HEK293T (cell line): ENCODE measurements at places on chromosomes 4 and X.

DNA sequence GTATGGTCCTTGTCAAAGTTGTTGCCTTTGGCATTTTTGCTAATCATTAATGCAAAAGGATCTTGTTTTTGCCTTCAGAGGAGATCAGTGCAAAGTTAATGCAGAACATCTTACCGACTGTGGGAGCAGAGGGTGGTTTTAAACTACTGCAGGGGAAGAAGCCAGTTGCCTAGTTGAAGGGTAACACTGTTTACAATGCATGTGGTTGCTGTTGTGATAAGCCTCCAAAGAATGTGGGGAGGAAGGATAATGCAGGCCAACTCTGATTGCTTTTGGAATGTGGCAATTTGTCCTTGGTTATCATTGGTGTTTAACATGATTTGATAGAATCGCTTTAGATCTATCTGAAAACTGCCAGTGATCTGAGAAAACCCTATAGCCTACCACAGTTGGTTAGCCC, 204.3 kb upstream of the TLL1 start:
- no peak for DNase-seq

DNA sequence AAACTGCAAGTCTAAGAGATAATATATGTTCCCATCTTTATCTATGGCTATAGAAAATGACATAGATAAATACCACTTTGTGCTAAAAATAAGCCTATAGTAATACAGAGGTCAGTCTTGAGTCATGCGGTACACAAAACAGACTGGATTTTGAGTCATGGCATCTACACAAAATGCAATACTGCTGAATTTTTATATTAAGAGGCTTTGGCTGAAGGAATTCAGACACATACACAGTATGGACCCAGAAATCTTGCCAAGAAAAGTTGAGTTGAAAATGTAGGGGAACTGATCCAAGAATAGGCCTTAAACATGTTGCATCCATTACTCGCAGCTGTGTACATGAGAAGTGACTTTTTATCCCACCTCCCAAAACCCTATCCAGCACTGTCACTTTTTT, 184.4 kb downstream of the TENM3 start:
- DNase-seq = no peak

DNA sequence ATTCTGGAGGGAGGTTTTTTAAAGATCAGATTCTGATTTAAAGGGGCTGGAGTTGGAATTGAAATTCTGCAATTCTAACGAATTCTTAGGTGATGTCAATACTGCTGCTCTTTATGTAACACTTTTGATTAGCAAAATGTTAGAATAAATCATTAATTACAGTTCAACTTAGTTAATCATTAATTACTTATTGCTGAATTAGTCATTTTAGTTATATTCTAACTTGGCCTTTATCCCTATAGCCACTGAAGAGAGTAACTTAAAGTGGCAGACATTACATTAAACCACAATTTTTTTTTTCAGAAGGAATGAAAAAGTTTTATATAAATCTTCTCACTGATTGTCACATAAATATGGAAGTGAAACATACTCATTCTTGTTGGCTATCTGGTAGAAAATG, 206.6 kb upstream of the ITM2A start:
- DNase-seq = no peak

DNA sequence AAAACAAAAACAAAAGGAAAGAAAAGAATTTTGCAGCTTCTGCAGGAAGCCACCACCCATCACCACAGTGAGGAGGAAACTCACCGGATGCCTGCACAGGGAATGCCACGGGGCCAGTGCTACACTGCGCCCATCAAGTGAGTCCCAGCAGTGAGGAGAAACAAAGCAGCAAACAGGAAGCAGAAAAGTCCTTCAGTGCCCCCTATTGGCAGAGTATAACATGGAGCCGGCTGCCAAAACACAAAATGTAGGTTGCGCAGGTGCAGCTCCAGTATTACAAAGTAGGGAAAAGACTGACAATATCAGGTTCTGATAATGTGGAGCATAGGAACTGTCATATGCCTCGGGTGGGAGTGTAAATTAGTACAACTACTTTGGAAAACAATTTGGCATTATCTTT, 23.3 kb upstream of the SCML2 start:
- peak; percentile 62 for DNase-seq

GRCh38 chr4:154822775-154823174, 41.7 kb downstream of the RBM46 start:
- DNase-seq = no peak

DNA sequence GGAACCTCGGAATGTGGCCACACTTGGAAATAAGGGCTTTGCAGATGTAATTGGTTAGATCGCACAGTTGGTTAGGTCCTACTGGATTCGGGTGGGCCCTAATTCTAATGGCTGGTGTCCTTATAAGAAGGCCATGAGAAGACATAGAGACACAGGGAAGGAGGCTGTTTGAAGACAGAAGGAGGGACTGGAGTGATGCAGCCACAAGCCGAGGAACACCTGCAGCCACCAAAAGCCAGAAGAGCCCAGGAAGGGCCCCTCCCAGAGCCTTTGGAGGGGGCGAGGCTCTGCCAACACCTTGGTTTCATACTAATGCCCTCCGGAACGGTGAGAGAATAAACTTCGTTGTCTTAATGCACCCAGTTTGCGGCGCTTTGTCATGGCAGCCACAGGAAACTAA, 47.0 kb downstream of the EVC start:
- DNase-seq = no peak

GRCh38 chrX:20361890-20362262, 95.2 kb upstream of the RPS6KA3 start:
- peak; percentile 19 for DNase-seq
